NCI-H446 (cell line): ENCODE measurements at places on chromosomes 12 and 14.

DNA sequence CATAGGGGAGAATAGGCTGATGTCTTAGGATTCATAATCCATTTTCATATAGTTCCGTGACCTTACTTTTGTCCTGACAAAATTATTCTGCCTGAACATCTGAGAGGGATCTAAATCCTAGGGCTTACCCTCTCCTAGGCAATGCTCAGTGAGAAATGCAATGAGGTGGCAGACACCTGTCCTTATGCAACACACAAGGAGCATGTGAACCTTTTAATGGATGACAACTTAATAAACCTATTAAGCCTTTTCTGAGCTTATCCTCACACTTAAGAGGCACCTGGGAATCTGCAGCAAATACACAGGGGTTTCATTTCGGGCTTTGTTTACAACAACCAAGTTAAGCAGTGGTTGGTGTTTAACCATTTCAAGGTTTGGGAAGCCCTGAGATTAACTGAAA is 24.6 kb downstream of the SINHCAF start:
- no peak for DNase-seq

GRCh38 chr14:75577090-75577489 is 1.3 kb upstream of the FLVCR2 start:
- no peak for DNase-seq

GRCh38 chr12:20629414-20630156 is 65.5 kb upstream of the SLCO1C1 start:
- DNase-seq = no peak

DNA sequence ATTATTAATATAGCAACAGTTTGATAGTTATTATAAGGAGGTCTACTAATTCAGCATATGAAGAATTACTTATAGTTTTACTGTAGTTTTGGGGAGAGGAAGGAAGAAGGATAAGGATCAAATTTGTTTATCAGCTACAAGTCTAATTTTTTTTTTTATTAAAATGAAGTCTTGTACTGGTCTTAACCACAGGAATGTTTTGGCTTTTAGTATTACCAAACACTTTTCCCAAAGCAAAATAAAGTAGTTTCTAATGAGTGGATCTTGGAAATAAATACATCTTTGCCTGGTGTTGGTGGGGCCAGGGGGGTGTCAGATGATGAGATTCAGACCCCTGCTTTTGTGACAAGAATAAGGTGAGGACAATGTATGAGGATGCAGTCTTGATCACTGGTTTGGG is 57.2 kb upstream of the ZDHHC17 start:
- no peak for DNase-seq

DNA sequence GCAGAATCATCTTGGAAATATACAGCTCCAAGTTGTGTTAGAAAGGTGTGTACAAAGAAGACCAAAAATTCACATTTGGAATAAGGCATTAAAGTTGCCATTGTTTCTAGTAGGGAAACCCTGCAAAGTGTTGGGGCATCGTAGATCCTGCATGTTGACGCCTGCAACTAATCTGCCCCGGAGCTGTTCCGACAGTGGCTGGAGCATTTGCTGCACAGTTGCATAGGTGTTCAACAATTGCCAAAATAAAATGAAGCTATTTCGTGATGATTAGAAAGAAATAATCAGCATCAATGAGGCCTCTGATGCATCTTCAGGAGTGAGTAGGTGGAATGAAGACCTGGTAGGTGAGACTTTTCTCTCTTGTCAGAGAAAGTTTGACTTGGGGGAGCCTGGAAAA is 47.3 kb downstream of the DAD1 start:
- DNase-seq = no peak

DNA sequence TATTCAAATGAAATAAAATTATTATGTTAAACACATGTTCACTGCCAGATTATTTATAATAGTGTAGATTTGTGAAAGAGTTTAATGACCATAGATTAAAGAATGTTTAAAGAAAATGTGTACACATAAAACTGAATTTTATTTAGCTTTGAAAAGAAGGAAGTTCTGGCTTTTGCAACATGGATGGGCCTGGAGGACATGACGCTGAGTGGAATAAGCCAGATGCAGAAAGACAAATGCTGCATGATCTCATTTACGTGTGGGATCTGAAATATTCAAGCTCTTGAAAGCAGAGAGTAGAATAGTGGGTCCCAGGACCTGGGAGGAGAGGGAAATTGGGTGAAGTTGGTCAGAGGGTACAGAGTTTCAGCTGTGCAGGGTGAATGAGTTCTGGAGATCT is 1261.2 kb downstream of the TMEM121 start:
- no peak for DNase-seq

- DNase-seq = no peak
These were observed 709 bp downstream of the TCL1B start for GRCh38 chr14:95686935-95687334.

GRCh38 chr12:6038160-6038559 is 86.3 kb downstream of the VWF start:
- peak; percentile 66 for DNase-seq

DNA sequence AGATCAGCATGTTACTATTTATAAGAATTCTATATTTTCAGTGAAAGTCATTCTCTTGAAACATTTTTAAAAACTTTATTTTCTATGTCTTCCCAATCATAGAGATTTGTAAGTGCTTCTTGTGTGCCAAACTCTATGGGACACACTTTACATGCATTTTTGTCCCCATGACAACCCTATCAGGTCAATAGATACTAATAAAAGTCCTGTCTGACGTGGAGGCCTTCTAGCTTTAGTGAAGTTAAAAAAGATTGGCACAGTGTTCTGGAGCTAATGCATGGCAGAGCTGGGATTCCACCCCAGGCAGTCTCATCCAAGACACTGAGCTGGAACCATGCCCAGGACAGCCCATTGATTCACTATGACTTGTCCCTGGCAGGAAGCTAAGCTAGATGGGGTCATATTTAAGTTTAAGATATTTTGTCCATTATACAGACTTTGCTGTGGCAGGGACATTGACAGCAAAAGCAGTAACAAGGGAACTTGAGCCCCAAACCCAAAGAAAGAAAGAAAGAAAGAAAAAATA is 28.1 kb downstream of the TTC6 start:
- peak; percentile 89 for DNase-seq

GRCh38 chr12:109816870-109817269 is 16.3 kb downstream of the TRPV4 start:
- DNase-seq = no peak

- DNase-seq = no peak
These were observed 152.4 kb upstream of the PRICKLE1 start for GRCh38 chr12:42741771-42742510.

GRCh38 chr14:59325906-59326305 is 137.4 kb downstream of the DAAM1 start:
- peak; percentile 54 for DNase-seq

DNA sequence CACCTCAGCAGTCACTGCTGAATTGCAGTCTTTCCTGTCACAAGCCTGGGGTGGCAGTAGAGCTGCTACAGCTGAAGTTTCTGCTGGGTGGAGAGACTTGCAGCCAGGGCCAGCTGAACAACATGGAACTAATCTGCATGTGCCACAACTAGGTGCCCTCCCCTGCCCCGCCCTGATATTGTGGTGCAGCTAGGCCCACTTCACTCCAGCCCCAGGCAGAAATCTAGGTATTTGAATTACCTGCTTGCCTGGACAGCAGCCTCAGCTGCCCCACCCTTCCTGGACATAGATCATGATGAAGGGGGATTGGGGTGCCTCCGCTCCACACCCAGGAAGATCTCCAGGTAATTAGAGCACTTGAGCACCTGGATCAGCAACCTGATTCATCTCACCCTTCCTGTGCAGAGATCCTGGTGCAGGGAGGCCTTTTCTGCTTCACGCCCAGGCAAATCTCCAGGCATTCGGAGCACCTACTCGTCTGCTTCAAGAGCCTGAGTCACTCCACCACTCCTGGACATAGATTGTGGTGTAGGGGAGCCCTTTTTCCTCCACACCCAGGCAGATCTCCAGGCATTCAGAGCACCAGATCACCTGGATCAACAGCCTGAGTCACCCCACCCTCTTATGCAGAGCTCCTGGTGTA is 477.0 kb downstream of the SOX5 start:
- DNase-seq = no peak

DNA sequence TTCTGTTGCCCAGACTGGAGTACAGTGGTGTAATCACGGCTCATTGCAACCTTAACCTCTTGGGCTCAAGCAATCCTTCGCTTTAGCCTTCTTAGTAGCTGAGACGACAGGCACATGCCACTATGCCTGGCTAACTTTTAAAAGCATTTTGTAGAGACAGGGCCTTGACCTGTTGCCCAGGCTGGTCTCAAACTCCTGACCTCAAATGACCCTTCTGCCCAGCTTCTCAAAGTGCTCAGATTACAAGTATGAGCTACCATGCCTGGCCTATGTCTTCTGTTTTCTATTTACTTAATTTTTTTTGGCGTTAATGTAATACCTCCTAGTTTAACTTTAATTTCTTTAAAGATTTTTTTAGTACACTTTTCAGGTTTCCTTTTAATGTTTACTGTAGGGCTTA is 20.6 kb upstream of the KLRF1 start:
- DNase-seq = no peak

DNA sequence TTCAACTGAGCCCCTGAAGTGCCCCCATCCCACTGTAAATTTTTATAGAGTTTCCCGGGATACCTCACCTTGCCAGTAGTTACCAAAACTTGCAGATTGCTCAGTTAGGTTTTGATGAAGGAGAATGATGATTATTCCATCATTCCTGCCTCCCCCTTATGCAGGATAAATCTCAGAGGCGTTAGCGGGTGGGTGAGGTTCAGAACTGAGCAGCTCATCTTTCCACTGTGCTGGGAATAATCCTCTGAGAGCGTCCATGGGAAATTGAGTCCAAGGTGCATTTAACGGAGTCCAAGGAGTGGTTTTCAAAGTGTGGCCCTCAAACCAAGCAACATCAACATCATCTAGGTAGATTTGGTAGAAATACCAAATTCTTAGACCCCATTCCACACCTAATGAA is 18.7 kb downstream of the ACSM4 start:
- DNase-seq = no peak

DNA sequence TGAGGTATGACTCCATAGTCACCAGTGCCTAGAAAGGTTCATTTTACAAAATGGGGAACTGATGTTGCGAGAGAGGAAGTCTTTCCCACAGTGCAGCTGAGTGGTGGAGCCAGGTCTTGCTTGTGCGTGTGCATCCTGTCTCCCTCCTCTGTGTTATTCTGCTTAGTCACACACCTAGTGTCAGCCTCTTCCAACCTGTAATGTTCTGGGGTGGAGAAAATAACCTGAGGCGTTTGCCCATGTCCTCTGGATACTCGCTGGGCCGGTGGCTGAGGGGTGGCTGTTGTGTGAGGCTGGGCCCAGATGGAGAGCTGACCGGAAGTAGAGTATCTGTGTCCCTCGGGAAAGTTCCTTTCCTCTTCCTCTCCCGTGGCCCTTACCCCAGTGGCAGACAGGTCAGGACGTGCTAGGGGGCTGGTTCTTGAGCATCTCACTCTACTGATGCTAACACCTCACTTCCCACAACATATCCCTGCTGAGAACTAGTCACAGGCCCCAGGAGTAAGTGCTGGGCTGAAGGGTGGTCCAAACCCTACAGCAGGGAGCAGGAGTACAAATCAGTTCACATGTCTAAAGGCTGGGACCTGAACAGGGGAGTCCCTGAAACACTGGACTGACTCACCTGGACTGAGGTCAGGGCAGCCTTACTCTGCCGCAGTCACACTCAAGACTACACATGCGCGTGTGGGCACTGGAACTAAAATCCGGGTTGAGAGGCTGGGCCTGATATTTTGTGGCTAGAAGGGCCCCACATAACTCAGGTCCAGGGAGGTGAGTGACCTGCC is 7.0 kb downstream of the MLF2 start:
- DNase-seq = no peak

- no peak for DNase-seq
These were observed 23.3 kb downstream of the RERGL start for GRCh38 chr12:18066666-18067065.

DNA sequence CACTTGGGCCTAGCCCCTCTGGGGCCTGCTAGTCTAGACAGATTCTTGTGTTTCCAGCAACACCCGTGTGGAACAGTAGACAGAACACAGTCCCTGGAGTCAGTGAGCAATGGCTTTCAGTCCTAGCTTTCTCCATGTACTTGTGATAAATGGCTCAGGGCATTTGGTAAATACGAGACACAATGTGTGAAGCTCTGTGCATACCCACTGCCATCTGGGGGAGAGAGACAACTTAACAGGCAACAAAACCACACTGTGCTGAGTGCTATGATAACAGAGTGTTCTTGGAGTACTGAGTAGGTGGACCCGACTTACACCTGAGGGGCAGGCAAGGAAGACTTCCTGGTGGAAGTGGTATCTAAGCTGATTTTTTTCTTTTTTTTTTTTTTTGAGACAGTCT is 86.3 kb upstream of the TBX3 start:
- DNase-seq = no peak

DNA sequence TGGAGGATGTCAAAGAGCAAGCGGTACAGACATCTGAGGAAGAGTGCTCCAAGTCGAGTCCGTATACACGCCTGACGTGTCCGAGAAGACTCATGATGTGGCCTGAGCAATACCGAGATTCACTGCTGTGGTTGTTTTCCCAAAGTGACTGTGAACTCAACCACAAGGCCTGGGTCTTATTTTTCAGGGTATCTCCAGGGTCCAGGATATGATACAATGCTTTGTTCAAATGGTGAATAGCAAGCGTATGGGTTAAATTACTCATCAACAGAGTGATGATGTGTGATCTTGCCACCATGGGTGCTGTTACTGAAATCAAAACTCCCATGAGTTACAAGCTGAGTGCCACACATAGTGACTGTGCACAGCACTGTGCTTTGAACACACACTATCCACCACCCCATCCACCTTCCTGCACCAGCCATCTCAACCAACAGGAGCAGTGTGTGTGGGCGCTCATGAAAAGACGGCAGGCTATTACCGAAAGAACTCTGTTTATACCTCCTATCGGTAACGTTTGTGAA is 109.6 kb downstream of the BCAT1 start:
- no peak for DNase-seq

DNA sequence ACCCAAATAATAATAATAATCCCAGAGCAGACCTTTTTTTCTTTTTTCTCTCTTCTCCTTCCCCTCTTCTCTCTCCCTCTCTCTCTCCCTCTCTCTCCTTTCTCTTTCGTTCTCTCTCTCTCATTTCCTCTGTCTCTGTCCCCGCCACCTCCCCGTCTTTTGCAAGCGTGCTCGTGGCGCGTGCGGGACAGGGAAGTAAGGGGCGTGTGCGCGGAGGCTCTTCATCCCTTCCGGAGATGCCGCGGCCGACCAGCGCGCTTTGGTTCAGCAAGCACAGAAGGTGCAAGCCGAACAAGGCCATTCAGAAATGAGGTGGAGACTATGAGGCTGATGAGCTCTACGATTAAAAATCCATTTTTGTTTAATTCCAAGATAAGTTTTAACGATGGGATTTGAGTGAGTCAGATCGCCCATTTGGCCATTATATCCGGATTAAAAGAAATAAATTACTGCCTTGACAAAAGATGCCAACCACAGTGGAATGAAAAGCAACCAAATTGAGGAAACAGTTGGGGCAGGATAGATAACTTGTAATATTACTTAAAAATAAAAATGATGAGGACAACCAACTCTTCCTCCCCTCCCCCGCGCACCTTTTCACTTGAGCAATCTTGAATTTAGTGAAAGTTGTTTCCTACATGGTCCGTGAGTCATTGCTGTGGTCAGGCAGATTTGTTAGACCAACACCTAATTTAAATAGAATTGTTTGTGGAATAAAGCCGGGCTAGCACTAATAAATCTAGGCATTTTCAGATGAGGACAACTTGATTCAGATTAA is 1.2 kb upstream of the AMIGO2 start:
- DNase-seq = no peak

GRCh38 chr14:24277071-24277470 is 5.7 kb upstream of the RABGGTA start:
- DNase-seq = no peak

GRCh38 chr14:48323665-48324064 is 648.3 kb upstream of the MDGA2 start:
- DNase-seq = no peak
